Lung (tissue), 17 donors: ENCODE measurements at places on chromosomes 5 and 9. TPM values are rescaled to one million over a fixed set of nuclear protein-coding genes. Genes with fewer than 3 reads are reported as not detected.

- no peaks in the 10 kb centered on the region for H3K27me3 ChIP-seq
- H3K4me1 ChIP-seq: peaks cover 8% of the 10 kb centered on the region
- no peak overlapping the region for H3K4me3 ChIP-seq
- H3K27ac ChIP-seq: no peak overlapping the region
Observed at GRCh38 chr9:100477241-100477640, 4.3 kb downstream of the TMEFF1 start.

GRCh38 chr5:126872561-126873354 is 95.8 kb downstream of the LMNB1 start:
- H3K4me3 ChIP-seq: no peak overlapping the region
- H3K4me1 ChIP-seq: peaks cover 9% of the 10 kb centered on the region
- no peak overlapping the region for H3K27ac ChIP-seq
- H3K27me3 ChIP-seq: no peaks in the 10 kb centered on the region

The GMCL2 gene
- polyA plus RNA-seq: not detected

DNA sequence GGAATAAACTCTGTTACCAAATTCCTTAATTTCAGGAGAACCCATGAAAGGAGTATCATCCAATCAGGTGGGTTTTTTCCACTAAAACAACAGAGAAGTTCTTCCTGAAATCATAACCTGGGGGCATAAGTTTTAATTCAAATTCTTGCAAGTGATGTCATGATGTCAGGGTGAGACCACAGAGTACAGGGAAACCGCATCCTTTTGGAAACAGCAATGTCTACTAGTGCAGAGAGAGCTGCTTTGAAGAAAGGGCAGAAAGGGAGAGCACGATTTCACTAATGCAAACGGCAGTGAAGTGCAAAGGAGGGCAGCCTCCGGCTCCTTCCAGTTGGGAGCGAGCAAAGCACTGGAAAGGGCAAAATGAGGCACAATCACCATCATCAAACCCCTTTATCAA is 20.6 kb upstream of the CMBL start:
- no peaks in the 10 kb centered on the region for H3K36me3 ChIP-seq
- no peak for DNase-seq
- peaks cover 30% of the 10 kb centered on the region for H3K4me1 ChIP-seq
- H3K27me3 ChIP-seq: no peaks in the 10 kb centered on the region
- no peak overlapping the region for H3K4me3 ChIP-seq
- no peak overlapping the region for H3K27ac ChIP-seq

GRCh38 chr5:116492016-116492623 is 82.5 kb downstream of the SEMA6A start:
- no peak overlapping the region for H3K4me3 ChIP-seq
- no peaks in the 10 kb centered on the region for H3K4me1 ChIP-seq
- H3K27ac ChIP-seq: peak overlapping the region; percentile 45

DNA sequence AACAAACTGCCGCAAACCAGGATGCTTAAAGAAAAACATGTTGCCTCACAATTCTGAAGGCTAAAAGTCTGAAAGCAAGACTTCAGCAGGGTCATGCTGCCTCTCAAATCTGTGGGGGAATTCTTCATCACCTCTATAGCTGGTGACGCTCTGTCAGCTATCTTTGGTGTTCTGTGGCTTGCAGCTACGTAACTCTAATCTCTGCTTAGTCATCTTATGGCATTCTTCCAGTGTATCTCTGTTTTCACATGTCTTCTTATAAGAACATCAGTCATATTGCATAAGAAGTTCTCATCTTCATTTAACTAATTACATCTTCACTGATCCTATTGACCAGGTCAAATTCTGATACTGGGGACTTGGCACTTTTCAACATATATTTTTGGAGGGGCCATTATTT is 243.0 kb downstream of the CDH10 start:
- DNase-seq: no peak
- peaks cover 6% of the 10 kb centered on the region for H3K4me1 ChIP-seq
- H3K4me3 ChIP-seq: no peak overlapping the region

The IL31RA gene
- polyA plus RNA-seq: 0.13 TPM

DNA sequence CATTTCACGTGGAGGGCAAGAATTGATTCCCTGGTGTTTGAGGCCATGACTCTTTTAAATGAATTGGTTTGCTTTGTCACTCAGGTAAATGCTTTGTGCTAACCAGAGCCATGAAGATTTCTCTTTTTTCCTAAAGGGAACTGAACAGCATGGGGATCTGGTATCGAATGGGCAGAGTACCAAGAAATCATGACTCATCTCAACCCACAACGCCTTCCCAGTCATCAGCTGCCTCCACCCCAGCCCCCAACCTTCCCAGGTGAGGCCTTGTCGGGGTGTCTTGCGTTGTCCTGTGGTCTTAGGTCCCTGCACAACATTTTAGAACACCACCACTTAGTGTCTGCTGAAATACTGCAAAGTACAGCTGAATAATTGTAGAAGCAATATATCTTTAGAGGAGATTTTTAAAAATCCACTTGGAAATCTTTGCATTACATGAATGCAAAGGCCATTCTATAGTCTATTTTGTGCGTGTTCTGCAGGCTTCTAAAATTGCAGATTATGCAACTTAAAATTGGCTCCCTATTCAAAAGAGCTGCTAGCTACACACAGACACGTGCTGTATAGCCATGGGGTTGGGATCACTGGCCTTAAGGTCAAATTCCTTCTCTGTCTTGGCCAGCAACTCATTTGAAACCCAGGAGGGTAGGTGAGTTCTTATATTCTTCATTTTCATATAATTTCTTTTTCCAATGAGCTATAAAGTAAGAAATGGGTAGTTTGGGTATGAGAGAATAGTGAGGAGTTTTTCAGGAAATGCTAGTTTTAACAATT is 69.0 kb downstream of the MVB12B start:
- H3K27me3 ChIP-seq: no peaks in the 10 kb centered on the region
- no peak for DNase-seq
- H3K36me3 ChIP-seq: no peaks in the 10 kb centered on the region
- no peaks in the 10 kb centered on the region for H3K4me1 ChIP-seq

The OGN gene
- 0.54 TPM for polyA plus RNA-seq
